Effector memory CD8-positive, alpha-beta T cell (primary cell): ENCODE measurements at places on chromosomes 3 and 15.

DNA sequence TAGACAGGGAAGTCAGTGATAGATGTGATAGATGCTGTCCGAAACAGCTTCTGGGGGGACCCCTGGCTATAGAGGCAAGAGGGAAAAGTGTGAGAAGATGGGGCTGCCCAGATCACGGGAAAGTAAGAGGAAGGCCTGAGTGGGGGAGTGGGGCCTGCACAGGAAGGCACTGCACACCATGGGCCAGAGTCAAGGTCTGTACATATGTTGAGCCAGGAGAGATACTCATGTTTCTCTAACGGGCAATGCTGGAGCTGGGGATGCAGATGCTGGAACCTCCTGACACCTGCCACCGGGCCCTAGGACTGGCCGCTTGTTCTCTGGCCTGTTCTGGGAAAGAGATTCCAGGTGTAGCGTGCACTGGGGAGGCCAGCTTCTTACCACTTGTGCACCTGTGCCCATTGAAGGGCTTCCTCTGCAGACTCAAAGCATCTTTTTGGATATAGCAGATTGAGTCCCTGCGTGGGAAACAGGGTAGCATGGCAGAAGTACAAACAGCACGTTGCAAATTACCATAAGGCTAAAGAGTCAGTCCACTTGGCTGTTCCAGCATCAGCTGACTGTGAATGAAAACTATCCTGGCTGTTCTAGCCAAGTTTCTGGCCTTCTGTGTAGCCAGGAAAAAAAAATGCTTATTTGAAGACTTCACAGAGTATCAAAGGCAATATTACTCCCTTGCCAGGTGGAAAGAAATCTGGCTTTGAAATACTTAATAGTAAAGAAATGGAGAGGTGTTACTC lies 77.1 kb upstream of the GSK3B start:
- DNase-seq, result no peak
- H3K27me3 ChIP-seq, result peaks cover under 1% of the 10 kb centered on the region
- peaks cover 8% of the 10 kb centered on the region for H3K36me3 ChIP-seq
- H3K27ac ChIP-seq, result no peak overlapping the region
- H3K4me3 ChIP-seq, result no peak overlapping the region

- no peak overlapping the region for H3K27ac ChIP-seq
- peaks cover 29% of the 10 kb centered on the region for H3K27me3 ChIP-seq
- DNase-seq, result no peak
These were observed 319.2 kb downstream of the ZNF621 start for GRCh38 chr3:40843851-40844548.

DNA sequence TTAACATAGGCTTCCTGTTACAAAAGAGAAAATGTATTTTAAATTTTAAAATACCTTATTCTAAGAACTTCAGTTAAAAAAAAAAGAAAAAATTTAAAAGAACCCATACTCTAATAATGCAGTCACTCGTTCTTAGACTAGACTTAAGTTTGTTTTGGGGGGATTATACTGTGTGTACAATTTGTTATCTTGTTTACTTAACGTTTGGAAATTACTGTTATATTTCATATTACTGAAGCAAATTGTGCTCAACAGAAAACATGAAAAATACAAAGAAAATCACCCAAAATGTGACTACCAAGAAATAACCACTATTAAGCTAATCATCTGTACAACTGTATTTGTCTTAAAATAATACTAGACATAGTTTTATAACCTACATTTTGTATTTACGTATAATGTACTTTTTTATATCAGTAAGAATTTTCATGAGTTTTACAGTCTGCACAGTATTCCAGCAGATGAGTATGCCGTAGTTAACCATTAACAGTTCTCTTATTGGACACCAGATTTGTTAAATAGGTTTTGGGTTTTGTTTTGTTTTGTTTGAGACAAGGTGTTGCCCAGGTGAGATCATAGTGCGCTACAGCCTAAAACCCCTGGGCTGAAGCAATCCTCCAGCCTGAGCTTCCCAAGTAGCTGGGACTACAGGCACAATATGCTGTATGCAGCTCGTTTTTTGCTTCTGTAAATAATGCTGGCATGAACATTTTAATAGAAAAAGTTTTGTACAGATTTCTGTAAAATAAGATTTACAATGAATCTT lies 88.8 kb upstream of the CHD2 start:
- peaks cover 8% of the 10 kb centered on the region for H3K4me1 ChIP-seq
- no peak overlapping the region for H3K27ac ChIP-seq
- no peaks in the 10 kb centered on the region for H3K27me3 ChIP-seq
- H3K4me3 ChIP-seq, result peak overlapping the region; percentile 85

GRCh38 chr3:125179143-125179883 lies 33.2 kb downstream of the SLC12A8 start:
- no peaks in the 10 kb centered on the region for H3K36me3 ChIP-seq
- H3K27me3 ChIP-seq, result no peaks in the 10 kb centered on the region
- H3K27ac ChIP-seq, result no peak overlapping the region
- no peak overlapping the region for H3K4me3 ChIP-seq
- no peak for DNase-seq

- H3K4me3 ChIP-seq, result no peak overlapping the region
- DNase-seq, result no peak
- peaks cover 6% of the 10 kb centered on the region for H3K27me3 ChIP-seq
- no peaks in the 10 kb centered on the region for H3K4me1 ChIP-seq
- no peak overlapping the region for H3K27ac ChIP-seq
These were observed 42.6 kb upstream of the TP63 start for GRCh38 chr3:189588475-189589178.

DNA sequence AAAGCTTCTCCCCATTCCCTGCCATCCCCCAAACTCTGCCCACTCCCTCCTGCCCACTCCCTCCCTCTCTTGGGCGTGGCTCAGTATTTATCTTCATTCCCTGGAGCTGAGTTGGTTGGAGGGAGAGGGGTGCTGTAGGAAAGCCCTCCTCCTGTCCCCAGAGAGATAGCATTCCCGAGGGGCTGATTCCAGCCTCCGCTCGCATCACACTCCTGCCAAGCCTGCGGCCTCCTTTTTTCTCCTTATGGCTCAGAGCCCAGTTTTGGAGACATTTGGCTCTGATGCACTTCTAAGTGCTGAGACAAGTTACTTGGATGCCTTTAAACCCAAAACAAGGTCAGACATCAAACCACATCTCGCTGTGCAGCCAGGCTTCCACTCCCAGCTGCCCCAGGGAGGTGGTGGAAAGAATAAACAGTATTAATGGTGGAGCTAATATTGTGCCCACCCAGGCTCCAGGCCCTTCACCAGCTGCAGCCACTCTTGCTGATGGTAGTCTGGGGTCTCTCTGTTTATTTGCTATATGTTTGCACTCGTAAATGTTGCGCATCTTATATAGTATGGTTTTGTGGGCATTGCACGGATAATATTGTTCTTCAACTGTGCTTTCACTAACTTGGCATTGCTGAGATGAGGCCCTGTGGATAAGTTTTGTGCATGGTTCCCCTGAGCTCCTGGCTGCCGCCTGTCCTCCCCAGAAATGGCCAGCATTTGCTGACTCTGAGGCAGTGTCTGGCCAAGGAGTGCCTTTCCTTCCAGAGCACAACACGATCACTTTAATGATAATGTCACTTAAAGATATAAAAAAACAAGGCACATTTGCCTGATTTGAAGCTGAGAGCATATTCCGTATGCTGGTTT lies 157.2 kb downstream of the LRRC28 start:
- H3K4me1 ChIP-seq, result peaks cover 2% of the 10 kb centered on the region
- DNase-seq, result no peak
- H3K4me3 ChIP-seq, result no peak overlapping the region
- H3K27me3 ChIP-seq, result peaks cover 42% of the 10 kb centered on the region
- H3K36me3 ChIP-seq, result peaks cover 2% of the 10 kb centered on the region
- no peak overlapping the region for H3K27ac ChIP-seq

DNA sequence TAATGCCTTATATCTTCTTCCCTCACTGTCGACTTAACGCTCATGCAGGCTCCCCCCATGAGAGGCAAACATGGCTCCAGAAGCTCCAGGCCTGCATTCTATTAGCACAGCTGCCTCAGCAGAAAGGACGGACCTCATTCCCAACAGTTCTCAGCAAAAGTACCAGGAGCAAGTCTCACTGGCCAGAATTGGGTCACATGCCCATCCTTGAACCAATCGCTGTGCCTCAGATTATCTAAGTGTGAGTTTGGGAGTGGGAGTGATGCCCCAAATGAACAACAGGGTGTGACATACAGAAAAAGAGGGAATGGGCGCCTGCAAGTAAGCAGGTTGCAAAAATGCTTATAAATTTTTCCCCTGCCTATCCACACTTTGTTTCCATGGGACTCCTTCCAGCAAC lies 4.3 kb upstream of the RAD18 start:
- no peak overlapping the region for H3K27ac ChIP-seq
- no peak for DNase-seq
- H3K4me1 ChIP-seq, result peaks cover 12% of the 10 kb centered on the region
- no peak overlapping the region for H3K4me3 ChIP-seq

DNA sequence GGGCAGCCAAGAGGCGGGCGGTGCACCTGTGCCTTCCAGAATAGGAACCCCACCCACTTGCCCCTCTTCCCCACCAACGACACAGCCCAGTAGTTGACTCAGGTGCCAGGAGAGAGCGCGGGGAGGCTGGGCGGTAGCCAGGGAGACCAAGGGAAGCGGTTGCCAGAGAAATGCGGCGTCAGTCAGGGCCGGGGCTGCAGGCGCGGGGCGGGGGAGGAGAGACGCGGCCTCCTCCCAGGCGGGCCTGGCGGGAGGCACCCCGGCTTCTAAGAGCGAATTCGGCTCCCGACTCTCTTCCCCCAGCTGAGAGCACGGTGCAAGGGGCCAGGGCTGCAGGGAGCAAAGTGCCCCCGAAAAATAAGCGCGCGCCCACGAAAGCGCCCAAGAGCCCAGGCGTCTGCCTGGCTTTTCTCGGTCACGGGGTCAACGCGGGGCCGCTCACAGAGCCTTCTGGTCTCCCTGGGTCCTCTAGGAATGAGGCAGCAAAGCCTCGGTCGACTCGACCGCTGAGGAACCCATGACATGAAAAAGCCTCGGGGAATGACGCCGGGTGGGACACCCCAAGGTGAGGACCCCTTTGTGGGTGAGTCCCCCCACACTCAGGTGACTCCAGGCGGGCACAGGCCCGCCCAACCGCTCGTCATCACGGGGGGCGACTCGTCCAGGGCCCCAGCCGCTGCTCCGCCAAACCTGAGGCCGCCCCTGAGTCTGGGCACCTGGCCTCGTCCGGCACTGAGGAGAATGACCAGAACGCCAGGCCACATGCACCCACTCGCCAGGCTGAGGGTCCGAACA lies 716 bp downstream of the CPEB1 start:
- peak overlapping the region; percentile 35 for H3K27ac ChIP-seq
- peaks cover 7% of the 10 kb centered on the region for H3K36me3 ChIP-seq
- H3K4me3 ChIP-seq, result peak overlapping the region; percentile 68

DNA sequence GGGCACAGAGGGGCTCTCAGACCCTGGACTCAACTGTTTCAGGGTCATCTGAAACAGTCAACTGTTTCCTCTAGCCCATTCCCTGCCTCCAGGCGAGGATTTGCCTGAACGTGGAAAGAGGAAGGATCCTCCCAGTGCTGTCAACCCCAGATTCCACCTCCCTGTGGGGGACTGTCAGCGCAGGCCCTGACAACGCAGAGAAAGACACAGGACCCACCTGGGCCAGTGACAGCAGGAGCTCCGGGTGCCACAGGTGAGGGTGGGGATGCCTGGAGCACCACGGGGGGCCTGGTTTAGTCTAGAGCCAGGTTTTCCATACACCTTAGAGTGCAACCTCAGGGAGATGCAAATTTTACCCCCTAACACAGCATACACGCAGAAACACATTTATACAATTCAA lies 19.5 kb upstream of the LAMP3 start:
- no peak overlapping the region for H3K27ac ChIP-seq
- DNase-seq, result no peak
- H3K36me3 ChIP-seq, result peaks cover 3% of the 10 kb centered on the region
- peaks cover 14% of the 10 kb centered on the region for H3K27me3 ChIP-seq

DNA sequence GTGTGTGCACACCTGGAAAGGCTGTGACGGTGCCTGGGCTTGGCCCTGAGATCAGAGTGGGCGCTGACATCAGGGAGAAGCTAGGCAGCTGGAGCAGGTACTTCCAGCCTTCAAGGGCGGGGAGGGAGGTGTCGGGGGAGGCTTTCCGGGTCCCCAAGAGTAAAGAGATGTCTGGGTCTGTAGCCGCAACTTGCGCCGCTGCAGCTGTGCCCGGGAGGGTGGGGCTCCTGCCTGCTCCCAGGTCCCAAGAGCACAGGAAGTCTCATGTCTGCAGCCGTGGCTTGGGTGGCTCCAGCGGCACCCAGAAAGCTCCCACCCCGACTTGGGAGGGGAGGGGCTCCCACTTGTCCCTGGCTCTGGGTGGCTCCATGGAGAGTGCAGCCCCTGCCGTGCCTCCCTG lies 103.2 kb upstream of the BNIP2 start:
- H3K27ac ChIP-seq, result peak overlapping the region; percentile 46
- H3K4me1 ChIP-seq, result peaks cover 30% of the 10 kb centered on the region
- no peak for DNase-seq
- peaks cover 35% of the 10 kb centered on the region for H3K27me3 ChIP-seq
- peak overlapping the region; percentile 76 for H3K4me3 ChIP-seq
- no peaks in the 10 kb centered on the region for H3K36me3 ChIP-seq

DNA sequence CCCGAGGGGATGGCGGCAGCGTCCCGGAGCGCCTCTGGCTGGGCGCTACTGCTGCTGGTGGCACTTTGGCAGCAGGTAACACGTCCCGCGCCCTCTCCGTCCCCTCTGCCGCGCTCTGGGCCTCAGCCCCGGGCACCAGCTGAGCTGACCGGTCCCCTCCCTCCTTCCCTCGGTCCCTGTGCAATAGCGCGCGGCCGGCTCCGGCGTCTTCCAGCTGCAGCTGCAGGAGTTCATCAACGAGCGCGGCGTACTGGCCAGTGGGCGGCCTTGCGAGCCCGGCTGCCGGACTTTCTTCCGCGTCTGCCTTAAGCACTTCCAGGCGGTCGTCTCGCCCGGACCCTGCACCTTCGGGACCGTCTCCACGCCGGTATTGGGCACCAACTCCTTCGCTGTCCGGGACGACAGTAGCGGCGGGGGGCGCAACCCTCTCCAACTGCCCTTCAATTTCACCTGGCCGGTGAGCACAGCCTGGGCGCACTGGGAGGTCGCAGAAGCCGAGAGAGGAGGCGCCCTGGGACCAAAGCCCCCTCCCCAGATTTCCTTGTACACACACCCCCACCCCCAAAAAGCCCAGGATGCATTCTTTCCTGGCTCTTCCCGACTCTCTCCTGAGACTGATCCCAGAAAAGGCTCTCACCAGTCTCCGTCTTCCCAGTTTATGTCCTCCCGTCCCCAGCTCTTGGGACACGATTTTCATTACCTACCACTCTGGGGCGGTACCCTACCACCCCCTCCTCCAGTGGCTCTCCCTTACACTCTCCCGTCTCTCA lies 705 bp downstream of the DLL4 start:
- peaks cover 46% of the 10 kb centered on the region for H3K4me1 ChIP-seq
- peak overlapping the region; percentile 38 for H3K27ac ChIP-seq
- H3K4me3 ChIP-seq, result peak overlapping the region; percentile 75
- peaks cover 88% of the 10 kb centered on the region for H3K27me3 ChIP-seq
- DNase-seq, result no peak
- peaks cover 2% of the 10 kb centered on the region for H3K36me3 ChIP-seq
